ENCODE measurements at places on chromosomes 12 and 14.

- no peak for DNase-seq
Measured at GRCh38 chr14:81485372-81485771, 48.3 kb downstream of the SEL1L start.

DNA sequence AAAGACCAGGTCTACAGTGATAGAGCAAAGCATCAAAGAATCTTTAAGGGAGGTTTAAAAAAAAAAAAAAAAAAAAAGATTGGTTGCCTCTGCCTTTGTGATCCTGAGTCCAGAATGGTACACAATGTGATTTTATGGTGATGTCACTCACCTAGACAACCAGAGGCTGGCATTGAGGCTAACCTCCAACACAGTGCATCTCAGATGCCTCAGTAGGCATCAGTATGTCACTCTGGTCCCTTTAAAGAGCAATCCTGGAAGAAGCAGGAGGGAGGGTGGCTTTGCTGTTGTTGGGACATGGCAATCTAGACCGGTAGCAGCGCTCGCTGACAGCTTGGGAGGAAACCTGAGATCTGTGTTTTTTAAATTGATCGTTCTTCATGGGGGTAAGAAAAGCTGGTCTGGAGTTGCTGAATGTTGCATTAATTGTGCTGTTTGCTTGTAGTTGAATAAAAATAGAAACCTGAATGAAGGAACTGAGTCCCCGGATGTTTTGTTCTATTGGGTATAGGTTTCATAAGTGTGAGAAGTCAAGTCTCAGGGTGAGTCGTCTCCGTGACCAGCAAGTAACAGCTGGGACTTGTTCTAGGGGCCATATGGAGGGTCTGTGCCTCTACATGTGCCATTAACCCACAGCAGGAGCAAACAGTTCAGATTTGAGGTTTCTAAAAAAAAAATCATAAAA lies 9.3 kb downstream of the PEBP1 start:
- DNase-seq = no peak

DNA sequence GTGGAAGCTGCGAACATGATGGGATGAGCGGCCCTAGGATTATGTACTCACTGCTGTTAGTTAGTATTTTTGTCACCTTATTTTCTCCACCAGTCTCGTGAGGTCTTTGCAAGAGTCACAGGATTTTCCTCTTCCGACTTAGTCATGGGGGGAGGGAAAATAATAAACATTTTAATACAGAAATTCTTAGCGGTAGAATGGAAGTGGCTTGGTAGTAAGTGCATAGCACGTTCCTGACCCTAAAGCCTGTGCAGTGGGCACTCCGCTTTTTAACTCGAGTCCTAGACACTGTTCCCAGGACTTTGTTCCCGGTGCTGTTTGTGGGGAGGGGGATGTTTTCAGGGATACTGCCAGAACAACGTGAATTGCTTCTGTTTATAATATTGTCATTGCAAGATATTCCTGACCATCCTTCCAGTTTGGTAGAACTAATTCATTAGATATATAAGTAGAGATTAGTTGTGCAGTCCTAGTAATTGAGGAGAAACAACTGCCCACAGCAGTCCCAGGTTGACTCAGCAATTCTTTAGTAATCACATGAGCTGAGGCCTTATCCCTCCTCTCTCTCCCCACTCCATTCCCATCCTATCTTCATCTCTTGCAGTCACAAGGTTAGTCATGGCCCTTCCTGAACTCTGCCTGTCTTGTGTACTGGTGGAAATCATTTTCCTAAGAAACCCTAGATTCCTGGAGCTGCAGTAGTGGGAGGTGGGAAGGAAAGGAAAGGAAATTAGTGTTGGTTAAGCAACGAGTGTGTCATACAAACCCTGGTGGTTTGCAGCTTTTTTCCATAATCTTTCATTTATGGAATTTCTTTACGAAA lies 799 bp downstream of the SLC38A6 start:
- DNase-seq = peak; percentile 53

DNA sequence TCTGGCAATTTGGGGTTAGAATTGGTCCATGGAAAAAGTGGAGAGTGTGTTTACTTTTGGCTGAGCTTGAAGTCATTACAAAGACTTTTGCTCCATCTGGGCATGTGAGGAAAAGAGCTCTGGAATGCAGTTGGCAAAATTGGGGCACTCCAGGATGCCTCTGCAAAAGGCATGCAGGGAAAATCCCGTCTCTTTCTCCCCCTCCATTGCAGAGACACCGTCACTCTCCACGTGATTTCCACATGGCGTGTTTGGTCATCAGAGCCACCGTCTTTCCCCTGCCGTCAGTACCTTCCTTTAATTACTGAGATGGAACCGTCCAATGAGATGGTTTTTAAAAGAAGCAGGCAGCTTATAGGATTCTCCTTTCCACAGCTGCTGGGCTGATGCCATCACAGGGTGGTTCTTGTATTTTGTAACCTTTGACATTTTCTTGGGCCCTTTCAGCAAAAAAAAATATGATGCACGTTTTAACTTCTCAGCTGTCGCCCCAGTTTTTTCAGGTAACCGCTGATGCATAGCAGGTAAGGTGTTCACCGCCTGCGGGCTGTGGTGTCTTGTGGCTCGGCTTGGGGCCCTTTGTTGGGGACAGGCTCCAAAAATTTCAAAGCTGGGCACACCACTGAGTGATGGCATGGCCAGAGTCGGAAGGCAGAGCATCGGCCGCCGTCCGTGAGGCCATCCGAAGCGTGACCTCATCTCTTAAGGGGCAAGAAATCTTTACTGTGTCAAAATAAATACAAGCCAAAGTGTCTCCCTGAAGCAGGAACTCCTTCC lies 68.4 kb downstream of the CACNA1C start:
- DNase-seq = no peak

- no peak for DNase-seq
Measured at GRCh38 chr14:94269156-94269555, 23.9 kb downstream of the SERPINA10 start.

DNA sequence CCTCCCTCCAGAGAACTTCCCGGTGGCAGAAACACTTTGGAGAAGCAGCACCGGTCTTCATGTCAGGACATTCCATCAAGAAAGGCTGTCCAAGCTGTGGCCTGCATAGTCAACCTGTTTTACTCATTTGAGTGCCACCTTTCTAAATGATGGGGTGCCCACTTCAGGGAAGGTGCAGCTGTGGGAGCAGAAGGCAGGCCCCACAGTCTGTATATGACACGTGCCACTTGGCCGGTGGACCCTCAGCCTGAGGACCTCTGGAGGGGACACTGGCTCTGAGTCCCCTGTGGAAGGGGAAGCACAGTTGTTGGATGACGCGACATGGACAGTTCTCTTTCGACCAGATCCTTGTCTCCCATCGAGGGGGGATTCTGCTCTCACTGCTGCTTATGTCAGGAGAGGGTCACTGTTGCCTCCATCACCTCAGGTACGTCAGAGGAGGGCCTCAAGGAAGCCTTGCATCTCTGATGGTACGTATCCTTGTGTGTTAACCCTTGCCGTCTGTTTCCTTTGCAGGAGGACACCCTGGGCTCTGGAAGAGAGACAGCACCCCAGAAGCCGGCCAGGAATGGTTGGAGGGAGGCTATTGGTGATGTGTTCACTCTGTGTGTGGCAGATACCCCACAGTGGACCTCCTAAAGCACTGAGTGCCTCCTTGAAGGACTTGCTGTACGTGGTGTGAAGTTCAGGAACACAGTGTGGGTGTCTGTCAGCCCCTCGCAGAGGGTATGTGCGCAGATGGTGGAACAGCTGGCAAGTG lies 132.1 kb upstream of the RTL1 start:
- no peak for DNase-seq

- no peak for DNase-seq
Measured at GRCh38 chr14:101113108-101113612, 209.6 kb upstream of the RTL1 start.

DNA sequence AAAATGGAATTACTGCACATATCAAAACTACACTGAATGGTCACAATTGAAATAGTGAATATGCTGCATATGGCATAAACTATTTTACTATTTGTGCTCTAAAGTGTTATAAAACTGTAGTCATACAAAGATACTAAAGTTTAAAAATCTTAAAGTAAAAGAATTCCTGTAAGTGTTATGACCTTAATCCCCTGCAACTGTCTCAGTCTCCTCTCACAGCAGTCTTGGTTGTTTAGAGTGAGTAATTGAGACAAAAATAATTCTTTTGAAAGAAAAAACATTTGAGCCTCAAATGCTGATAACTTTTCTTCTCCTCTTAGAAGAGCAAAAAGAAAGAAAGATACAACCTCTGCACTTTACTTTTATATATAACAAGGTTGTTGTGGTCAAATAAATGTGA lies 99.9 kb downstream of the SYT1 start:
- no peak for DNase-seq

GRCh38 chr12:26726956-26727355 lies 106.0 kb downstream of the ITPR2 start:
- DNase-seq = no peak

GRCh38 chr12:99059824-99060511 lies 414.9 kb downstream of the APAF1 start:
- DNase-seq = no peak

DNA sequence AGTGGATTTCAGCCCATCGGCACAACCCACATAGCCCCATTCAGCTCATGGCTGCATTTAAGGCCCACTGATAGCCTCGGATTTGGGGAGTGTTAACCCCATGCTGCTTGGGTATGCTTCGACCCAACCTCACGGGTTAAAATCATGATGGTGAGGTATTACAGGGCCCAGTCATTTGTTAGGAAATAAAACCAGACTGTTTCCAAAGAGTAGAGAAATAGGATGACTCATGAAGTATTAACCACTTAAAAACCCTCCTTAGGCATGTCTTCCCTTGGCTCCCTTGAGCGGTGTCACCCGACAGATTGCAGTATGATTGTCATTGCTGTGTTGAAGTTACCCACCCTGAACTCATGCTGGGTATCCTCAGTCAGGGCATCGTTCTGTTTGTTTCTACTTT lies 289.1 kb downstream of the CACNA1C start:
- DNase-seq = no peak

- DNase-seq = no peak
Measured at GRCh38 chr14:105250986-105251385, 2.7 kb downstream of the BTBD6 start.

DNA sequence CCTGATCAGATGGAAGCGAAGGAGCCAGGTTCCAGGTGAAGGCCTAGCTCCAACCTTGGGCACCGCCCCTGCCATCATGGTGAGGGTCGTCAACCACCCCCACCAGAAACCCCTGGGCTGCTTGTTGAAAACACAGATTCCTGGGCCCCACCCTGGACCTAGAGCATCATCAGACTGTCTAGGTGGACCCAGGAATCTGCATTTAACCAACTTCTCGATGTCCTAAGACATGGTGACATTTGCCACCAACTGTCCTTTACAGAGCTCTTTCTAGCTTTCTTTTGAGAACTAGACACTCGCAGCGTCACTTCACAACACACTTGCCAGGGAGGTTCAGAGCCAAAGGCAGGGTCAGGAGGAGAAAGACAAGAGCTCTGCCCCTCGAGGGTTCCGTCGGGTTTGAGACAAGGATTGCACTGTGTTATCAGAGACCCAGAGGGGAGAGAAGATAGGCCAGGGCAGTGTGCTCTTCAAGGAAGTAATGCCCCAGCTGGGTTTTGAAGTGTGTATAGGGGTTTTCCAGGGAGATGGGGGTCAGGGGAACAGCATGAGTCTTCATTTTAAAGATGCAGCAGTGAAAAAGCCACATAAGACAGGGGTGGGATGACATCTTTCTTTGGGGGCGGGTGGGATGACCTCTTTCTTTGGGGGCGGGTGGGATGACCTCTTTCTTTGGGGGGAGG lies 24.6 kb downstream of the RFLNA start:
- no peak for DNase-seq

GRCh38 chr12:128076188-128076587 lies 190.8 kb upstream of the TMEM132C start:
- no peak for DNase-seq

- DNase-seq = no peak
Measured at GRCh38 chr14:104510216-104510615, 69.3 kb upstream of the C14orf180 start.

DNA sequence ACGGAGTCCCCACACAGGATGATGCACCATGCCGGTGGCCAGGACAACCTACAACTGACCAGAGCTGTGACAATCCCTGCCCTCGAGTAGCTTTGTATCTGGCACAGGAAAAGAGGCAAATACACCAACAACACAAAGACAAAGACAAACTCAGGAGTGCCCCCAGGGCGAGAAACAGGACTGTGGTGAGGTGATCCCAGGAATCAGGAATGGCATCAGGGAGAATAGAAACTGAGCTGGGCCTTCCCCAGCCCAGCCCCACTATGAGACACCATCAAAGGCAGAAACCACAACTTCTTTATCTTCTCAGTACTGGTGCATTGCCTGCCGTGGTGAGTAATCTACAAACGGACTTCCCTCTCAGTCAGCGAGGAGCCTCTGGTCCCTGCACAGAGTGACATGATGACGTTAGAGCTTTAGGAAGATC lies 157.7 kb downstream of the TTC7B start:
- DNase-seq = peak; percentile 90

DNA sequence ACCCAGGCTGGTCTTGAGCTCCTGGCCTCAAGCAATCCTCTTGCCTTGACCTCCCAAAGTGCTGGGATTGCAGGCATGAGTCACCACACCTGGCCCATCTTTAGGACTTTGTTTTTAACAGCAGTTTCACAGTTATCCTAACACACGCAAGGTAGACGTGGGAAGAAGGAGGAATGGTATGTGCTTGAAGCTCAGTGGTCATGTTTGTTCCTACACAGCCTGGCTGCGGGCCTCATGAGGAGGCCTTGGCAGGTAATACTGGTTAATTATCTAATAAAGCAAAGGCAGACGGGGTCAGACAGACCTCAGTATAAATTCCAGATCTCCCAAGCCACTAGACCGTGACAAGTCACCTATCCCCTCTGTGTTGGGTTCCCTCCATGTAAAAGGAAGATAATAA lies 271.8 kb downstream of the PCNX1 start:
- no peak for DNase-seq

DNA sequence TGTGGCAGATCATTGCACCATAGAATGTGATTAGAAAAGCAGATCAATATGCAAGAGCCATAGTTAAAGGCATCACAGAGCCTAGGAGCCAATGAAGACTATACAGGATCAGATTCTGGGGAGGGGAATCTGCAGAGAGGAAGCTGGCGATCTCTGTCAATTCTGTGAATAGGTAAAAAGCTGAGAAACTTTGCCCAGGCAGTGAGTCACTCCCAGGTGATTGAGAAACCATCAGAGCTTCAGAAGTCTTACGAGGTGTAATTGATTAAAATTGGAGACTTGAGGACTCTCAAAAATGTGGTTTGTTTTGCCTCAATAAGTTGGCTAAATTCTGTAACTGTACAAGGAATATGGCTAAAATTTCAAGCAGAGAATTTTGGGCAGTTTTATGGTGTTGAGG lies 41.7 kb upstream of the TSPAN11 start:
- no peak for DNase-seq

GRCh38 chr12:123091230-123092150 lies 59.4 kb downstream of the PITPNM2 start:
- peak; percentile 38 for DNase-seq

DNA sequence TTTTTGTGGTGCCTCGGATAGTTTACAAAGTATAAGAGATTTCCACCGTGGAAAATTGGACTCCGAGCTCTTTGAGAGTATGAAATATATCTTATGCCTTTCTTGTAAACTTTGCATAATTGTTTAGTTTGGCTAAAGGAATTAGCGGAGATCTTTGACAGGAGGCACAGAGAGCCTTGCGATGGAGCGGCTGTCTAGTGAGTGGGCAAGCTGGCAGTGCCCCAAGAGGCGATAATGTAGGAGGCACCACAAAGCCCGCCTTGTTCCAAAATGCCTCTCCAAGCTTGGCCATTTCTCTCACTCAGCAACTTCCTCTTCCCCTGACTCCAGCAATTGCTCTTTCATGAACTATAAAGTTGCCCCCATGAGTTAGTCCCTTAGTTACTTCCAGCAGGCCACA lies 270.1 kb upstream of the PRICKLE1 start:
- no peak for DNase-seq

- peak; percentile 65 for DNase-seq
Measured at GRCh38 chr12:6965026-6965661, 5.3 kb downstream of the PHB2 start.

- DNase-seq = no peak
Measured at GRCh38 chr14:104970231-104971068, 7.7 kb downstream of the AHNAK2 start.

Data from Kasumi-1 (cell line).